ENCODE measurements at places on chromosomes 11 and 22.
A peak's percentile ranks its signal among the peaks of the same experiment; 100 is the strongest.

DNA sequence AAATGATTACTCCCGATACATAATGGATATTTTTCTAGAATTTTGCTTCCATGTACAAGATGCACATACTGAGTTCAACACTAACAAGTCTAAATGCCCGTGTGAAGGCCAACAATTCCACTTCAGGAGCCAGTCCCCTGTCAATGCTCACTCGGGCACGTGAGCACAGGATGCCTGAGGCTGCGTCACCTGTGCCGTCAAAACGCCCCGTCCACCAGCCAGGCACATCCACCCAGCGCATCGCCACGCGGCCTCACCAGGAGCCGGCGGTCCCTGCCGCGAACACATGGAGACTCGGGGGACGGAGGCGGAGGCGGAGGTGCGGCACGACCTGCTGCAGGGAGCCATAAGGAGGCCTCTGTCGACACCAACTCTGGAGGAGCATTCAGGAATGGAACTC is 9.8 kb downstream of the TOLLIP start:
- no peak for DNase-seq

GRCh38 chr11:72673943-72674828 is at the start of gene PDE2A:
PDE2A (minus strand) TSS chr11:72674422; CDS start chr11:72674207, 215 bp downstream.
- no peak for DNase-seq

GRCh38 chr11:27930946-27931345 is 177.0 kb downstream of the KIF18A start:
- DNase-seq = no peak

- peak; percentile 94 for DNase-seq
Measured at GRCh38 chr22:38872172-38872830, at the start of gene CBX6. CBX6 (minus strand) TSS chr22:38872216; CDS start chr22:38872190, 26 bp downstream.

- DNase-seq = no peak
Measured at GRCh38 chr11:68498903-68499883, 38.6 kb downstream of the PPP6R3 start.

DNA sequence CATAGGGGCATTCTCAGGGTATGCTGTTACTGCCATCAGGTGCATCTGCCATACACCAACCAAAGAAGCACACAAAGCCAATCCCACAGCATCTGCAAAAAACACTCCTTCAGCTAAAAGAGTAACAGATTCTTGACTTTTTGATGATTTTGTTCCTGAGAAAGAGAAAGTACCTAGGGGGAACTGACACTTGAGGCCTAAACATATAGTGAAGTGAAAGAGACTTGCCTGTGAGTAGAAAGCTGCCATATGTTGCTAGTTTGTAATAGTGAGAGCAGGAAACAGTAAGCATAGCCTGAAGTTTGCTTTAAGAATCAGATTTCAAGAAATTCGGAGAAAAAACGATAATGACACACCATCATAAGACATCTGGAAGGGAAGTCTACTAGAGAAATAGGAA is 97.9 kb upstream of the CTSC start:
- DNase-seq = peak; percentile 28

DNA sequence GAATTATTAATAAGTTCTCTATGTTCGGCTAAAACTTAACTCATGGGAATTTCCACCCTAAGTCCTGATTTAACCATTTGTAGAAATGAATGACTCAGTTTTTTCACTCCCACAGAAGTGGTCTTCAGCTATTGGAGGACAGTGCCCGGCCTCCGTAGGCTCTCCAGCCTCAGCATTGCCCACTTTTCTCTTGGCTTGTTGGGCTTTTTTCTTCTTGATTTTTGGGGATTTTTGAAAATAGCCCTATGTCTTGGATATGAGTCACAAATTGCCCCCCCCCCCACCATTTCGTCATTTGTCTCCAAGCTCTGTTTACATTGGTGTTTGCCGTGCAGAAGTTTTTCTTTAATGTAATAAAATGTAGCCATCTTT is 66.7 kb downstream of the PACS1 start:
- no peak for DNase-seq

DNA sequence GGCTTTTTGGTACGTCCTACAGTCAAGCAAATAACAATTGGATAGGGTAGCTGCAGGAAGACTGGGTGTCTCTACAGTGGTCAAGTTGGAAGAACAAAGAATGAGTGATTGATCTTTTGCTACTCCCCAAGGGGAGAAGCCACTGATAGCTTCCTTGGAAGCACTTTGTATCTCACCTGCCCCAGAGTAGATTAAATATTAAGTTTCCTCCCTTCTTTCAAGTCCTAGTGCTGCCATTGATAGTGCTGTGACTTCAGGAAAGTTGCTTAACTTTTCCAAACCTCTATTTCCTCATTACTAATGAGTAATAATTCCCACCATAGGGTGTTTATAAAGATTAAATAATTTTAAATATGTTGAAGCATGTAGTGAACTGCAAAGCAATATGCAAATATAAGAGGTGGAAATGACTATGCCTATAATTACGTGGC is 35.6 kb upstream of the EHF start:
- no peak for DNase-seq

GRCh38 chr11:47464483-47464882 is 15.5 kb upstream of the RAPSN start:
- no peak for DNase-seq

GRCh38 chr11:94814272-94814976 is 46.3 kb downstream of the AMOTL1 start:
- no peak for DNase-seq

DNA sequence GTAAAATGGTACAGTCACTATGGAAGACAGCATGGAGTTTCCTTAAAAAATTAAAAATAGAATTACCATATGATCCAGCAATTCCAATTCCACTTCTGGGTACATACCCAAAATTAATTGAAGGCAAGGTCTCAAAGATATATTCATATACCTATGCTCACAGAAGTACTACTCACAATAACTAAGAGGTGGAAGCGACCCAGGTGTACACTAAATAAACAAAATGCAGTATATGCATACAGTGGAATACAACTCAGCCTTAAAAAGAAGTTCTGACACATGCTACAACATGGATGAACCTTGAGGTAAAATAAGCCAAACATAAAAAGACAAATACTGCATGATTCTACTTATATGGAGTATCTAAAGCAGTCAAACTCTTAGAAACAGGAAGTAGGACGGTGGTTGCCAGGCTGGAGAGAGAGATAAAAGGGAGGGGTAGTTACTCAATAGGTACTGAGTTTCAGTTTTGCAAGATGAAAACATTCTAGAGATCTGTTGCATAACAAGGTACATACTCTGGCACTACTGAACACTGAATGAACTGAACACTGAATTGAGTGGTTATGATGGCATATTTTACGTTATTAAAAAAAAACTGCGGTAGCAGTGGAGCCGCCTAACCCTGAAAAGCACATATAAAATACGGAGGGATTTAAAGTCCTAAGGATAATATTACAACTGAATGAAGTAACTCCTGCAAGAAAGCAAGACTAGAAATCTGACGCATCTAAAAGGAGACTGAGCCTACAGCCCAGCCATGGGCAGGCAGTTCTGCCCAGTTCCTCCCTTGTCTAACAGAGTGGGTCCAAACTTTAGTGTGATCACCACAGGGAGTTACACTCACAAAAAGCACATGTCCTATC is 12.8 kb downstream of the DGCR2 start:
- DNase-seq = no peak

DNA sequence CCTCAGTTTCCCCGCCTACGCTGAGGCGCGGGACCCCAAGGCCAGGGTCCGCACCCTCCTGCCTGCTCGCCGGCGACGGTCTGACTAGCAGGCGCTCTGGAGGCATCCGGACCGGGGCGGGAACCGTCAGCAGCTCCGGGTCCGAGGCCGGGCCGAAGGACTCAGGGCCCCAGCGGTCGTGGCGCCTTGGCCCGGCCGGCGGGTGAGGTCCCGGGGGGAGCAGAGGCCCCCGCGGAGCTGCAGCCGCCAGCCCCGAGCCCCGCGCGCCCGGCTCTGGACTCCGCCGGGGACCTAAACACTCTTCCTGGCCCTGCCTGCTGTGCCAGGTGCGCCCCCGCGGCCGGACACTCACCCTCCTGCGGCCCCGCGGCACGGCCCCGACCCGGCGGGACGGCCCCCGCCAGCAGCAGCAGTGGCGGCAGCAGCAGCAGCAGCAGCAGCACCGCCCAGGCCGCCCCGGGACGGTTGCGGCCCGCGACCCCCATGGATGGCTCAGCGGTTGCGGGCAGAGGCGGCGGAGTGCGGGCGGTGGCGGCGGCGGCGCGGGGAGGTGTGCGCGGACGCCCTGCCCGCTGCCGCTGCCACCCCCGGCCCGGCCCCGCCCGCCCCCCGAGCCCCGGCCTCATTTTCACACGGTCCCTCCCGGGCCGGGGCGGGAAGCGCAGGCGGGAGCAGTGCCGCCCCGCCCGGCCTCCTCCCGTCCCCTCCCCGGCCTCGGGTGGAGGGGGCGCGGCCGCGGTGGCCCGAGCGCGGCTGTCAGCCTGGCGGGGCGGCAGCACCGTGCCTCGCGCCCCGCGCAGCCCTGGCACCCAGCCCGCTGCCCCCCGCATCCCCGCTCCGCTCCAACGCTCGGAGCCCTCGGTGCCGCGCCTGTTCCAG is at the start of gene SCUBE2:
Gene SCUBE2 (minus strand): TSS at position 556 of the 879 bp plus-strand sequence. CDS start 71 bp downstream, at position 485.
- DNase-seq = peak; percentile 44

GRCh38 chr11:5504403-5504921 is 5.3 kb downstream of the UBQLN3 start:
- DNase-seq = no peak

- DNase-seq = no peak
Measured at GRCh38 chr22:25383278-25383820, 163.9 kb downstream of the CRYBB2 start.

GRCh38 chr11:130246738-130247137 is 68.0 kb downstream of the ZBTB44 start:
- no peak for DNase-seq

GRCh38 chr11:71251761-71252268 is 562 bp downstream of the SHANK2 start:
- DNase-seq = peak; percentile 48

GRCh38 chr22:42493393-42493792 is 26.2 kb downstream of the RRP7A start:
- DNase-seq = no peak

DNA sequence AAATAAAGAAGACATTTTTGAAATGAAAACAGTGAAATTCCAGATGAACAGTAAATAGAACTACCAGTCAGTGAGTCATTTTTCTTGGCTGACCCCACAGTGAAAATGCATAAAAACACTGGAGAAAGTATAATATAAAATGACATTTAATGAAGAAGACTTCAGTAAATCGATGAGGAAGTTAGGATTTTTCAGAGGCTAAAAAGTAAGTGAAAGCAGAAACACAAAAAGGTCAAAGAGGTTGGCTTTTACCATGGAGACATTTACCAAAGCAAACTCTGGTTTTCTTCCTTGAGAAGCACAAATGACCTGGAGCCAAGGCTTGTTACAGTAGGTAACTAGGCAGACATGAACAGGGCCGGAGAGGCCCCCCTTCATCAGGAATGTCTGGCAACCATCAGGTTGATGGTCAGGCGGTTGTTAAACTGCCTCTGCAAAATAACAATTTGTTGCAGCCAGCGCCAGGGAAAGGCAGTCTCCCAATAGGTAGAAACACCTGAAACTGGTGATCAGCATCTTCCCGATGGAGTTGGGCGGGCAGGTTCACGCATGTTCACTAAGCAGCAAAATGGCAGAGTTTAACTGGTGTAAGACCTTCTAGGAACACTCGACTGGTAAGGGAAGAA is 16.7 kb upstream of the TMEM123 start:
- no peak for DNase-seq

- no peak for DNase-seq
Measured at GRCh38 chr11:119790476-119790875, 61.5 kb upstream of the NECTIN1 start.

- no peak for DNase-seq
Measured at GRCh38 chr11:67675058-67675747, 780 bp upstream of the ALDH3B2 start.

- DNase-seq = no peak
Measured at GRCh38 chr22:48936391-48936790, 891.3 kb downstream of the BRD1 start.

DNA sequence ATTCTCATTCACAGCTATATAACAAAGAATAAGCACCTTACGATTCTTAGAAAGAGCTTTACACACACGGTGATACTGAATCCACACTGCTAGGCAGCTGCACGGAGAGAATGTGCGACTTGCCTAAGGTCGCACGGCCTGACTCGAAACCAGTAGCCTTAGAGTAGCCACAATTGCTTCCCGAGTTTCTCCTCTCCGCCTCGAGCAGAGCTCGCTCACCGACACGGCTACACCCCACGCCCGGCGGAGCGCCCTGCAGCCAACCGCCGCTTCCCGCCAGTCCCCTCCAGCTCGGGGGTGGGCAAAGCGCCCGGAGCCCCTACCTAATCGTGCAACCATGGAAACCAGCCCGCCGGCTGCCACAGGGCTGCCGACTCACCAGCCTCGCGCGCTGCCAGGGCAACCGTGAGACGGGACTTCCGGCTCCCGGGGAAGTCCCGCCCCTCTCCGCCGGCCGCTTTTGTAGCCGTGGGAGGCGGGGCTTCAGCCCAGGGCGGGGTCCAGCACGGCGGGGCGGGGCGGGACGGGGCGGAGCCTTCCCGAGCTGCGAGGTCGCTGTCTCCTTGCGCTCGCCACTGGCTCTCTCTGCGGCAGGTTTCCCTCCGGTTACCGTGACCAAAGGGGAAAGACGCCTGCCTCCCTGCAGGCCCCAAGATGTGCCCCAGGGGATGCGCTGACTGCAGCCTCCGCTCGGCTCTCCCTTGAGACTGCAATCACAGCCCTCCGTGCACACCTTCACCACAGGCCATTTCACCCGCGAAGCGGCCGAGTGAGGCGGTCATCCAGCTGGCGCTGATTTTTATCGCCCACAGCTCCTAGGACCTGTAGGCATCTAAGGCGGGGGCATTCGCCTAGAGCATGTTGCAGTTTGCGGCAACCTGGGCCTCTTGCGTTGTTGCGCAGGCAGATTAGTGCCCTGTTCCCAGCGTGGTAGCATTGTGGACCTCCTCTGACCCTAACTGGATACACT is 1.1 kb downstream of the BSCL2 start:
- peak; percentile 94 for DNase-seq

DNA sequence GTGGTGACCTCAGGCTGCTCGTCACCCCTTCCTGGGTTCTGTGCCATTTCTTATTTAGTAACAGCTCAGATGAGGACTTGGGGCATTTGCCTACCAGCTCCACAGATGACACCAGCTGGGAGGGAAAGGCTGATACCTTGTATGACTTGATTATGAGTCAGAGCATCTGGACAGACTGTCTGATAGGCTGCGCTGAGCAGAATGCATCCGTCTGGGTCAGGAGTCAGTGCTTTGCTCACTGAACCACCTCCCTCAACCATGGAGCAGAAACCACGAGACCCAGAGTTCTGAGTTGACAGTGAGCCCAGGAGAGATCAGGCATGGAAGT is 6.8 kb downstream of the ST14 start:
- DNase-seq = no peak

DNA sequence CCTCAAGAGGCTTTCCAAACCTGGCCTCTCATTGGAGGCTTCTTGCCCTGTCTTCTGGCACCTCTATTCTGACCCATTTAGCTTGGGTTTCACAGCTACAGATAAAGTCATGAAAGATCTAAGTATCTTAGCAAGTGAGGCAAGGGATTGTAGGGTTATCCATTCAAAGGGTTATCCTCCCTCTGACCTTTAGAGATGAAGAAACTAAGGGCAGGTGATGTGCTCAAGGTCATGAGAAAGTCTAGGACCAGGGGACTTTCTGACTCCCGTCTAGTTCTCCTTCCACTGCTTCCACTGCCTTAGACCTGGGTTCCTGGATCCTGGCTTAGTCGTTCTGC is 7.2 kb downstream of the PHOX2A start:
- DNase-seq = no peak
